Stimulated activated CD8-positive, alpha-beta memory T cell treated with anti-CD3 and anti-CD28 coated beads, Interleukin-15, amount 100 ng/mL, for 24 hours (primary cell): ENCODE measurements at places on chromosomes 11 and 22.

- DNase-seq, result no peak
These were observed 997 bp downstream of the UBE2L3 start for GRCh38 chr22:21568347-21569075.

GRCh38 chr11:119693253-119693815, 35.7 kb downstream of the NECTIN1 start:
- no peak for DNase-seq

GRCh38 chr22:40334899-40335298, 11.4 kb upstream of the ADSL start:
- DNase-seq, result no peak

GRCh38 chr11:89321401-89321800, 143.7 kb downstream of the TYR start:
- no peak for DNase-seq

- DNase-seq, result no peak
These were observed 303.9 kb downstream of the ETS1 start for GRCh38 chr11:128283451-128283850.

- no peak for DNase-seq
These were observed 12.2 kb upstream of the LMO2 start for GRCh38 chr11:33904102-33904501.

- DNase-seq, result no peak
These were observed 582.2 kb upstream of the CADM1 start for GRCh38 chr11:116086426-116086825.

GRCh38 chr11:118619444-118620197, 12.2 kb downstream of the PHLDB1 start:
- no peak for DNase-seq

DNA sequence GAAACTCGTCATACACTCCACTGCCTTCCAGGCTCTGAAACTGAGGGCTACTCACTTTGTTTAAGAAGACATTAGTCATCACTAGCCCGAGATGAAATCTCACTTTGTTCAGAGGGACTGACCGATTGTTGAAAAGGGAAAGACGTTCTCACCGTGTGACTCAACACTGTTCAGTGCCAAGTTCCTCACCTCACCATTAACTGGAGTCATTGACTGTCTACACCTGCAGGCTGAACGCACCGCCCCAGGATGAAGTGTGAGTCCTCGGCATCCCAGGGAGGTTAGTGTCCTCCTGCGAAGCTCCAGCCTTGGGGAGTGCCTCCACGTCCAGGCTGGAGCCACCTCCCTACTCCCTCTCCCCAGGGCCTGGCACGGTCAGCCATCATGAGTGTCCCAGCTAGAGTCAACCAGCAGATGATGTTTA, 30.4 kb downstream of the FADD start:
- DNase-seq, result no peak

GRCh38 chr11:128351168-128351567, 236.2 kb downstream of the ETS1 start:
- no peak for DNase-seq

- DNase-seq, result no peak
These were observed 104.0 kb downstream of the CACNA1I start for GRCh38 chr22:39674536-39674935.

- peak; percentile 10 for DNase-seq
These were observed at the start of gene POGLUT3 for GRCh38 chr11:108498046-108498815. Gene POGLUT3, minus strand, starts transcription at chr11:108498384. Its CDS starts 18 bp downstream, at chr11:108498366.

DNA sequence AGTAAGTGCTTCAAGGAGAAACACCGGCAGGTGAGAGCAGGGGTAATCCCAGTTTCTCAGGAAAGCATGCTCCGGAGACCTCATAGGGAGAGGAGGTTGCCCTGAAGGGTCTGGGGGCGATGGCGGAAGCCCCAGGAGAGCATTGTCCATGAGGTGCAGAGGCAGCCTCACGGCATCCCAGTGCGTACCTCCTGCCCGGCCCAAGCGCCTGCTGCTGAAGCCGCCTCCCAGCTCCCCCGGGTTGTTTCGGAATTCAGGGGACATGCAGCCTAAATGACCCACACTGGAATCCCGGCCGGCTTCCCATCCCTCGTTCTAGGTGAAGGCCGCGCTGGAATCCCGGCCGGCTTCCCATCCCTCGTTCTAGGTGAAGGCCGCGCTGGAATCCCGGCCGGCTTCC, 2.7 kb downstream of the ZBED4 start:
- DNase-seq, result no peak

DNA sequence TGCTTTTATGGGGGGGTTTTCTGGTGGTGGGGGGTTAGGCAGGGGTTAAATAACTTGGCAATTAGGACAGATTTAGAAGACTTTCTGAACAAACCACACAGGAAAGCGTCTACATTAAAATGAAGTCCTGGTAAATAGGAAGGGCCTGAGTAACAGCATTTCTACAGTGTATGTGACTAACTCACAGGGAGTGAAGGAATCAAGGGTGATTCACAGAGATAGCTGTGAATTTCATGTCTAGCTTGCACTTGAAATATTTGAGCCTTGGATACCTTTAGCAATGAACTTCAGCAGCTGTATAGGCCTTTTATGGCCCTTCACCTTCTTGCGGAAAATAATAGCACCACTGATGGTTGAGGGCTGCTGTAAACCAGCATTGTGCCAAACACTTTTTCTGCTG, 26.1 kb upstream of the LDHA start:
- no peak for DNase-seq

DNA sequence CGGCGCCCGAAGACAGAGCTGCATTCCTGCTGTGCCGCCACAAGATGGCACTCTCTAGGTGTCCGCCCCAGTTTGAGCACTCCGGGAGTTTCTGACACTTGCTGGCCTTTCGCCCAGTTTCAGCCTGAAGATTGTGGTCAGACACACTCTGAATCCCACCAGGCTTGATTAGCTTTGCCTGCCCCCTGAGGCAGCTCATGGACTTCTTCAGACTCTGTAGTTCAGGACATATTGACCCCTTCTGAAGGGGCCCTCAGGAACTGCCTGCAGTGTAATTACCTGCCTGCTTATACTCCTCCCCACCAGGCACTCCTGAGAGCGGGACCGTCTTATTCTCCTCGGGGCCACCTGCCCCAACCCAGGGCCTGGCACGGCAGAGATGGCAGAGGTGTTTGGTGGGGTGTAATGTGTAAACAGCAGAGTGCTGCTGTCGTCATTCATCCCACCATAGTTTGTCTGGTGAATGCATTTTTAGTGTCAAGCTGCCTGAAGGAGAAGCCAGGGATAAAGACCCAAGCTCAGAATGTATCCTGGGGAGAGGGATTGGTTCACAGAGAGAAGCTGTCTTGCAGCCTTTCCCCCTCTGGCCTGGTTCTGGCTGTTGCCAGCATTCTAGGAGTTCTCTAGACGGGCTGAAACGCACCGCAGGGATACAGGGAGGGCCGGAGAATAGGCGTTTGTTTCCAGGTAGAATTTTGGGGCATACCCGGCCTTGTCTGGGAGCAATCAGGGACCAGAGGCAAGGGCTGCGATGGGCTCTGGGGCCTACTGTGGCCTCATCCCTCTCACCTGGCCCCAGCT, 46.4 kb downstream of the EIF3F start:
- peak; percentile 14 for DNase-seq

- DNase-seq, result no peak
These were observed 24.8 kb downstream of the F2 start for GRCh38 chr11:46743693-46744339.

- peak; percentile 64 for DNase-seq
These were observed 27.3 kb downstream of the ARHGEF17 start for GRCh38 chr11:73335204-73335923.

- no peak for DNase-seq
These were observed 92.6 kb downstream of the ENTHD1 start for GRCh38 chr22:39800790-39801520.

GRCh38 chr22:27391092-27391770, 410.3 kb downstream of the MN1 start:
- DNase-seq, result no peak

DNA sequence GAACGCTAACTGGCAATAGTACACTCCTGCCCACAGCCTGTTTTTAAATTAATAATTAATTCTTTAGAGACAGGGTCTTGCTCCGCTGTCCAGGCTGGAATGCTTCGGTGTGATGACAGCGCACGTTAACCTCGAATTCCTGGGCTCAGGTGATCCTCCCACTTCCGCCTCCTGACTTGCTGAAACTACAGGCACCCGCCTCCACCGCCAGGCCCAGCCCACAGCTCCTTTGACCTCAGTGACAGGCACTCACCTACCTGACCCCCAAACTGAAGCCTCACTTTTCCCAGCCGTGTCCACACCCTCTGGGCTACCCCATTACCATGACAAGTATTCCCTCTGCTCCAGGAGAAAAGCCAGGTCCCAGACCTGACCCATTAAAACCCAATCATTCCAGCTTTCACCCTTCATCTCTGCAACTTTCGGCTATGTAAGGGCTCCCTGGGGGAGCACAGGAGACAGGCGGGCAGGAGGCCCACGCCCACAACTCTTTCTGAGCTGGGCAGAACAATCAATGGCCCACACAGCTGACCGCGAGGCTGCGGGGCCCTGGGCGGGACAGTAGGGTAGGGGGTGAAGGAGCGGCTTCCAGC, 730 bp downstream of the LMNTD2 start:
- no peak for DNase-seq

- peak; percentile 75 for DNase-seq
These were observed 15.6 kb upstream of the CYP2R1 start for GRCh38 chr11:14907411-14908213.

- DNase-seq, result no peak
These were observed 351.1 kb downstream of the MN1 start for GRCh38 chr22:27450448-27450847.

DNA sequence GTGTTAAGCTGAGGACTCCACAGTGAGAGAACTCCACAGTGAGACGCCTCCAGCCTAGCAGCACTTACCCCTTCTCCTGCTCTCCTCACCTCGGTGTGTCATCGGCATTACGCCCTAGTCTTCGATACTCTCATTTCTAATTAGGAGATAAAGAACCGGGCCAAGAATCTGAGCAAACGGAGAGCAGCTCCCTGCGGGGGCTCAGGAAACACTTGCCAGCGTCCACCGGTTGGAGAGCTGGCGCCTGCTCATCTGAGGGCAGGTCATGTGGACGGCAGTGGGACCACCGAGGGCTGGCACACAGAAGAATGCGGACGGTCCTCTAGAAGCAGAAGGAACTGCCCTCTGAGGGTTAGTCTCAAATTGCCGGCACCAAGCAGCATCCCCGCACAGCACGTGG, 13.0 kb downstream of the CERK start:
- no peak for DNase-seq

- no peak for DNase-seq
These were observed 546 bp downstream of the DRAP1 start for GRCh38 chr11:65919573-65920371.

- peak; percentile 9 for DNase-seq
These were observed 2.2 kb downstream of the PHLDB1 start for GRCh38 chr11:118609380-118610224.

DNA sequence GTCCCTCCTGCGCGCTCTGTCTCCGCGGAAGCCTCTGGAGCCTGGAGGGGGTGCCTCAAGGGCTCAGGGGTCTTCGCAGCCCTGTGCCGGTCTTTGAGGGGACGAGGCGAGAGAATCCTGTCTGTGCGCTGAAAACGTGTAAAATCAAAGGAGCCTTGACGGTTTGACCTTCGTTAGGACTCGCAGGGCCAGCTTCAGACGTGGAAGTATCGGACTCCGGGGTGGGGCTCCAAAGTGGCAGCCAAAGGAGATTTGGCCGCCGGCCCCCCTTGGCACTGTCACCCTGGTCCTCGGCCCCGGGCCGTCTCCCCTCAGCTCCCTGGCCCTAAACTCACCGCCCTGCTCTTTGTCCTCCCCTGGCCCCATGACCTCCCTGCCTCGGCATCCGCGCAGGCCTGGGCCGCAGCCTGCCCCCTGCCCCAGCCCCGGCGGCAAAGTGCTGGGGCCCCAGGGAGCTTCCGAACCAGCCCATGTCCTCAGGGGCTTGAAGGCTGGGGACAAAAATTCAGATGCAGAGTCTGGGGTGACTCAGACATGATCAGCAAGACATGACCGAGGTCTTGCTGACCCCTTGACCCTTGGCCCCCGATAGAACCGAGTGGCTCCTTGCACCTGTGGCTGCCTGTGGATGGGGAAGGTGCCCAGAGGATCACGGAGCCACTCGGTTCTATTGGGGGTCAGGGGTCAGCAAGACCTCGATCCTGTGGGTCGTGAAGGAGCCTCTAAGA, 6.9 kb upstream of the PHRF1 start:
- DNase-seq, result no peak

GRCh38 chr22:19143967-19144400, 467 bp downstream of the ESS2 start:
- no peak for DNase-seq
